ENCODE measurements at places on chromosomes 1 and 21.

DNA sequence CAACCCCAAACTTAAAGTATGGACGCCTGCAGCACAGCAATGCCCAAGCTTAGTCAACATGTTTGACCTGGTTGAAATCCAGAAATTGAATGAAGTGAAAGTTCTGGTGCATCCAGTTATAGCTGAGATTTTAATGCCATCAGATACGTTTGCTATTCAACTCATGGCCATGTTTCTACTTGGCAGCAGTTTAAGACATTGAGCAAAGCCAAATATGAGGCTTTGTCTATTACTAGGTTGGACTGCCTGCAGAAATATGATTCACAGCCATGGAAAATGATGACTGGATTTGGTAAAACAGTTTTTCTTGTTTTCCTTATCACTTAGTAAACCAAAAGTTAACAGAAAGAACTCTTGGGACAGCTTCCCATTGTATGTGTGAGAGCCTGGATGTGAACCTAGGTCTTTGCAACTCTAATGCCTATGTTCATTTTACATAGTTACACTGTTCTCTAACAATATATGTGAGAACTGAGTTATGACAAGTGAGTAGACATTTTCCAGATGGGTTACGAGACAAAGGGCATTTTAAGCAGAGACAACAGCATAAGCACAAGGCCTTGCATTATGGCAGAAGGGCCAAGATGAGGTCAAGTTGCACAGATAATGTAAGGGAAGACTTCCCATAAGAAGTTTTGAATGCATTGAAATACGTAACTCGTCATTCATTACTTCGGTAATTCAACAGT is 32.4 kb upstream of the MYSM1 start:
- DNase-seq: no peak

DNA sequence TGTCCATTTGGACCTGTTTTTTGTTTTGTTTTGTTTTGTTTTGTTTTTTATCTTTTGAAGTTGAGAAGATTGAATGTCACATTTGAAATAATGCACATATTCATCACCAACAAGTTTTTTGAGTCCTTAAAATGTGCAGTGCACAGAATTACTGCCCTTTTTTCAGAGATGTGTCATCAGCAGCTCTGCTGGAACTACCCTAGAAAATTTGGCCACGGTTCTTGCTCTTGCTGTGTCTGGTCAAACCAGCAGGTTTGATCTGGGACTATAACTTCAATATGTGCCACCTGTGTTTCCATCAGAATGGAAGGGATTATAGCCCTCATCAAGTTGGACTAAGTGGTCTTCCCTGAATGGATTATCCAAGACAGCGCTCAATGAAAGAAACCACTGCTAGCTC is 24.1 kb upstream of the CNN3 start:
- DNase-seq: no peak

- no peak for DNase-seq
Observed at GRCh38 chr1:201608635-201609395, 69.9 kb downstream of the NAV1 start.

GRCh38 chr1:9128520-9129265 is at the start of gene GPR157:
Gene GPR157 (minus strand): TSS chr1:9129102. CDS start chr1:9129027, 75 bp downstream.
- DNase-seq: peak; percentile 10

GRCh38 chr1:91502672-91503184 is 2.1 kb downstream of the CDC7 start:
- peak; percentile 24 for DNase-seq

DNA sequence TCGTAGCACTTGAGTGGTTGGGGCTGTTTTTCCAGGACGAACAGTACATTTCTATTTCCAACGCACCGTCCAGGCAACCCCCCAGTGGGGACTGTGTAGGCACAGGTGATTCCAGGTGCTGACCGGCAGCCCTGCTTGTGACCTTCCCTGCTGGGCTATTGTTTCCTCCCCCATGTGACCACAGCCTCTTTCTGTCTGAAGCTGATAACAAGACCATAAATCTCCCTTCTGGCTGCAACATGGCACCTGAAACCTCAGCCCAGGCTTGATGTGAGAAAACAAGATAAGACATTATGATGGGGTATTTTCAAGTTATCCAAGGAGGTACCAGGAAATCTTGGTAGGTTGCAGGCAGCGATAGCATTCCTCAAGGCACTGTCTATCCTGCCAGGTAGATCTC is 48.2 kb downstream of the HLX start:
- DNase-seq: peak; percentile 56

GRCh38 chr1:197451381-197451780 is 183.3 kb downstream of the CRB1 start:
- DNase-seq: no peak

DNA sequence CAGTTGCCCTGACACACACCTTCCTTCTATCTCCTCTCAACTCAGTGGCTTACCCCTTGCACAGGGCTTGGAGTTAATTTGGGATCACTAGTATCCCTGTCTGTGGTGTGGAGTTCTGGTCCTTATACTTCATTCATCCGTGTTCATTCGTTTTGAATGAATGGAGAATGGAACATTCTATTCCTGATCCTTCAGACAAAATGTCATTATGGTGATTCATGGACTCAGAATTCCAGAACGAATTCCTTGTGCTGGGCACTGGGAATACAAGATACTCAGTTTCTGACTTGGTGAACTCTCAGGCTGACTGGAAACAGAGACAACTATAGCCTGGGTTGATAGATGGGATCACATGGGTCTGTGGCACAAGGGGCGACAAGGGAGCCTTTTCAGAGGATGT is 49.9 kb upstream of the TRABD2B start:
- no peak for DNase-seq

- DNase-seq: no peak
Observed at GRCh38 chr21:40723317-40723716, 123.6 kb downstream of the DSCAM start.

GRCh38 chr1:94769551-94769950 is 50.6 kb upstream of the SLC44A3 start:
- DNase-seq: no peak

- no peak for DNase-seq
Observed at GRCh38 chr1:220182111-220182510, 88.2 kb downstream of the IARS2 start.

GRCh38 chr1:12166834-12167492 is at the start of gene TNFRSF1B:
Gene TNFRSF1B (plus strand): TSS chr1:12166991. CDS start chr1:12167092, 101 bp downstream.
- no peak for DNase-seq

- no peak for DNase-seq
Observed at GRCh38 chr1:96159379-96159778, 562.2 kb upstream of the PTBP2 start.

GRCh38 chr1:70048336-70049094 is 156.9 kb downstream of the LRRC40 start:
- no peak for DNase-seq

- DNase-seq: peak; percentile 2
Observed at GRCh38 chr1:206725109-206725963, 40.6 kb downstream of the MAPKAPK2 start.

- DNase-seq: peak; percentile 100
Observed at GRCh38 chr1:41404308-41404761, 43.1 kb downstream of the FOXO6 start.

Data from NCI-H748 treated with DMSO at 0.1 percent for 48 hours (cell line).